Stimulated activated CD4-positive, alpha-beta T cell treated with anti-CD3 and anti-CD28 coated beads, Interleukin-4, amount 100 ng/mL, for 1 hour (primary cell): ENCODE measurements at places on chromosomes 1 and 21.

- no peak for DNase-seq
These were observed 168.8 kb upstream of the B3GALT2 start for GRCh38 chr1:193355178-193355577.

DNA sequence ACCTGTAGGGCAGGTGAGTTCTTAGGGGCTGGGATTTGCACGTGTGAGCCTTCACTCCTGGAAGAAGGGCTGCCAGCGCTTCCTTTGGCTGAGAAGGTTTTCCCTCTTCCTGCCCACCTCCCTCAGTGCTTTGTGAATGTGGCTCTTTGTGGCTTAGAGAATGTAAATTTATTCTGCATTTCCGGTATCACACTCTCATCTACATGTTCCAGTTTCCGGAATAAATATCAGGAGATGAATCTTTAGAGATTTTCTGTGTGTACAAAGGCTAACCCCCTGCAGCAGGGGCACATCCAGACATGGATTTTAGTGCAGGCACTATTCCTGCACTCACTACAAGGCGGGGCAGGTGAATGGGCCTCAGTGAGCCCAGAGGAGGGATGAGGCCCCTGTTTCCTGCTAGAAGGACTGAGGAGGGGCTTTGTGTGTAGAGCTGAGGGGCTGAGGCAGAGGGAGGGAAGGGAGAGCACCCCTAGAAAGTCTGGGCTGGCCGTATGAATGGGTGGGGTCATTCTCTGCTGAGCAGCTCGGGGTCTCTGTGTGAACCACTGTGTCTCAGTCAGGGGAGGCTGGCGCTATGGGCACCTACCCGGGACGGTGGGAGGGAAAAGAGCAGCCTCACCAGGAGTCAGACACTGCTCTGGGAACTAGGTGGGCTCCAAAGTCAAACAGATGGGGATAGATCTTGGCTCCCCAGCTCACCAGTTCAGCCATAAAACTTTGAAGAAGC is 207.5 kb downstream of the MATN1 start:
- DNase-seq = no peak

GRCh38 chr1:56502700-56503245 is 76.6 kb downstream of the PLPP3 start:
- no peak for DNase-seq

- no peak for DNase-seq
These were observed 4.7 kb downstream of the C1orf210 start for GRCh38 chr1:43280692-43281091.

DNA sequence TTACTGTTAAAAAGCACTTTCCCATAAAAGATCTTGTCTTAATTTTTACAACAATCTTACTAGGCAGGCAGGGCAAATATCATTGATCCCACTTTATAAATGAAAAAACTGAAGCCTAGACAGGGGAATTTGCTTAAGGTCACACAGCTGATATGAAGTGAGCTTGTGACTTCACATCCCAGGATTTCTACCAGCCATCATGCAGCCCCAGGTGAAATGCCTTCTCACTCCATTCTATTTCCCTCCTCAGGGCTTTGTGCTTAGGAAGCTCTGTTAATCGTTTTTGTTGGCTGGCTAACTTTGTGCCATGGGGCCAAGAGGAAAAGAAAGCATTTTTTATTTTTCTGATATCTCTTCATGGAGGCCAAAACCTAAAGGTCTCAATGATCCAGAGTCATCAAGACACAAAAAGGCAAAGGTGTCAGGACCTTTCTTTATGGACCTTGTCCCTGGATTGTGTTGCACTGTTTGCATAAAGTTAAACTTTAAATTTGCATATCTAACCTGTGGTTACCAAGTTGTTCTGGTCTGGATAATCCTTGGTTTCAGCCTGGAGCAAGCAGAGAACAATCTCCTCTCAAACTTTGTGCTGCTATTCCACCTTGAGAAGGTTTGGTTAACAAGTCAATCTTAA is 44.8 kb upstream of the ZNF326 start:
- DNase-seq = no peak

DNA sequence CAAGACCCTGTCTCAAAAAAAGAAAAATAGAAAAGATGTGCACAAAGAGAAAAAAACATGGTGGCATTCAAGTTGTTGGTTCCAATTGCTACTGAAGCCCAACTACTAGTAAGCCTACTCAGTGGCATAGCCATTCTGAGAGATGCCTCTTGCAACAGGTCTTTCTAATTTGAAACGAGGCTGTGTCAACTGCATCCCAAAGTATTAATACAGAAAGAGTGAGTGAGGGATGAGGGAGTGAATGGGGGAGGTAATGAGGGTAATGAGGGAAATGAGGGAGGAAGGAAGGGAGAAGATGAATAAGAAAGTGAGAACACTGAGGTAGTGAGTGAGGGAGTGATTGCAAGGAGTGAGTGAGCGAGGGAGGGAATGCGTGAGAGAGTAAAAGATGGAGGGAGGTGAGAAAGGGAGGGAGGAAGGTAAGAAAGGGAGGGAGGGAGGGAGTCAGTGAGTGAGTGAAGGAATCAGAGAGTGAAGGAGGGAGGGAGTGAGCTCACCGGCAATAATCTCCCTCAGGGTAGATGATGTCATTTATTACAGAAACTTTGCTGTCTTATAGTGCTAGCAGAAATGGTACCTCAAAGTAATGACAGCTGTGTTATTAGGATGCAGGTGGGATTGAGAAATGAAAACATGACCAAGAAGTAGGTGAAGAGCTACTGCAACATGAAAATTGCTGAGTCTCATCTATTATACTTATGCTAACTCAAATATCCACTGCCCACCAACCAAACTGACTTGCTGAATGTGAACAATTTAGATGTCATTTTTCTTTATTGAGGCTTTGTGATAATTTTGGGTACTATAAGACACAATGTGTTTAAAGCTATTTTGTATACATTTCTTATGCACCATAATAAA is 75.6 kb upstream of the ADAM30 start:
- DNase-seq = no peak

- no peak for DNase-seq
These were observed 1174.9 kb upstream of the ADGRL4 start for GRCh38 chr1:80181418-80181817.

- no peak for DNase-seq
These were observed 58.3 kb downstream of the AKT3 start for GRCh38 chr1:243791586-243792267.

DNA sequence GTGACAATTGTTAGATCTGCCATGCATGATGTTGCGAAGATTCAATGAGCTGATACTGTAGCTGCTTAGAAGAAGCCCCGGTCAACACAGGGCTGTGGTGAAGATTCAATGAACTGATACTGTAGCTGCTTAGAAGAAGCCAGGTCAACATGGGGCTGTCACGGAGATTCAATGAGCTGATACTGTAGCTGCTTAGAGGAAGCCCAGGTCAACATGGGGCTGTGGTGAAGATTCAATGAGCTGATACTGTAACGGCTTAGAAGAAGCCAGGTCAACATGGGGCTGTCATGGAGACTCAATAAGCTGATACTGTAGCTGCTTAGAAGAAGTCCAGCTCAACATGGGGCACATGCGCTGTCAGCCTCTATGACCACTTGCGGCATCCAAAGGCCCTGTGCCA is 18.8 kb upstream of the BACE2 start:
- DNase-seq = no peak

GRCh38 chr21:44436111-44436611 is 19.1 kb upstream of the LRRC3 start:
- DNase-seq = no peak

GRCh38 chr1:67847466-67847865 is 14.2 kb upstream of the GNG12 start:
- DNase-seq = no peak

DNA sequence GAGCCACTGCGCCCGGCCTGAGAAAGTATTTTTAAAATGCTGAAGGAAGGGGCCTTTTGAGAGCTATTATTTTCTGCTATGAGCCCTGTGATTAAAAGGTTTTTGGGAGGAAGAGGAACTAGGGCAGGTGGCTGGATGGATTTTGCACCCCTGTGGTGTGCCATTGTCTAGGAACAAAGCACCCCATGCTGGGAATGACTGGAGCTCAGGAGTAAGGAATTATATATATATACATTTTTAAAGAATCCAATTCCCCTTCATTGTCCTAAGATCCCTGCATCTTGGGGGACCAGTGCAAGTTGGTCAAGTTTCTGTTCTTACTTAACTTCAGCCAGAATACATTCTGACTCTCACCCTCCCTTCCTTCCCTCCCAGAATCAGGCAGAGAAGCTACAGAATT is 91.6 kb downstream of the ZNF648 start:
- no peak for DNase-seq

GRCh38 chr1:171248841-171249240 is 547 bp downstream of the FMO1 start:
- DNase-seq = no peak

DNA sequence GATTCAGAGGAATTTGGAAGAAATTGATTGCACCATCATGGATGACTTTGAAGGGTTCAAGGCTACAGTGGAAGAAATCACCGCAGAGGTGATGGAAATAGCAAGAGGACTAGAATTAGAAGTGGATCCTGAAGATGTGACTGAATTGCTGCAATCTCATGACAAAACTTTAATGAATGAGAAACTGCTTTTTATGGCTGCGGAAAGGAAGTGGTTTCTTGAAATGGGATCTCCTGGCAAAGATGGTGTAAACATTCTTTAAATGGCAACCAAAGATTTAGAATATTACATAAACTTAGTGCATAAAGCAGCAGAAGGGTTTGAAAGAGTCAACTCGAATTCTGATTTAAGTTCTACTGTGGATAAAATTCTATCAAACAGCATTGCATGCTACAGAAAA is 698.6 kb downstream of the PLA2G4A start:
- DNase-seq = no peak

DNA sequence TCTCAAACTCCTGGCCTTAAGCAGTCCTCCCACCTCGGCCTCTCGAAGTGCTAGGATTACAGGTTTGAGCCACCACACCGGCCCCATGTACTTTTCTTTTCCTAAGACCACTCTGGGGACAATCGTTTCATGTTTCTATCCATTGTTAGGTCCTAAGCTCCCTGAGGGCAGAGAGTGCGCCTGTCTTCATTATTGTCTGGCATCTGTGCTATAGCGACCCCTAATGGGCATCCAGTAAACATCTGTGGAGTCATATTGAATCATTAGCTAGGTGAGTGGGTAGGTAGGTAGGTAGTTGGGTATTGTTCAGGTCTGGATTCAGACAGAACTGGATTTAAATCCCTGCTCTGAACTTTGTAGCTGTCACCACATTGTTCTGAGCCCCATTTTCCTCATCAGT is 66.1 kb downstream of the TMEM53 start:
- DNase-seq = no peak

DNA sequence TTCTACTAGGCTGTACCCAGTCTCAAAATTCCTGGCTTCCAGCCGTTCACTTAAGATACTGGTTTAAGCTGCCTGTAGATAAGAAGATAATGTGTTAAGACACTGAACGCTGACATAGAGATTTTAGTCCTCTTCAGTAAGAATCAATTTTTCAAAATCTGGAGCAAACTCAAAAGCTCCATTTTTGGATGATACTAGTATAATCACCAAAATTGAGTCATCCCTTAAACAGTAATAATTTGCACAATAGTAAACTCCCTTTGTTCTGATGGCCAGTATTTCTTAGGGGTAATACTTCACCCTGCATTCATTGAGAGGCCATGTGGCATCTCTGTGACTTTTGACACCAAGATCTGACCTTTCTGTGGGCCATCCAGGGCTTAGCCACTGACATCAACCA is 299.8 kb upstream of the USP25 start:
- DNase-seq = no peak

DNA sequence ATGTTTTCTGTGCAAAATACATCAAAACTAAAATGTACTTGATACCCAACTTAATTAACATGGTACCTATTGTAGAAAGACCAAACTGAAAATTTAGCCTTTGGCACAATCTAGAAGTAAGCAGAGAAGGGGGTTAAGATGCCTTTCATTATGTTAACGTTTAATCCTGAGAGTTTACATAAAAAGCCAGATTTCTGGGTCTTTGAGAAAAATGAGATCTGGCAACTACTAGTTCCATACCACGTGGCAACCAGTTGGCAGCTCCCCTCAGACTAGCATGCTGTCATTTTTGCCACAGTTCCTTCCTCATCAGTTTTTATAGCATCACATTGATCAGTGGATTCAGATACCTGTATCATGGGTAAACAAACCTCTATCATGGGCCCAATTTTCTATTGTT is 1.5 kb downstream of the RO60 start:
- no peak for DNase-seq

DNA sequence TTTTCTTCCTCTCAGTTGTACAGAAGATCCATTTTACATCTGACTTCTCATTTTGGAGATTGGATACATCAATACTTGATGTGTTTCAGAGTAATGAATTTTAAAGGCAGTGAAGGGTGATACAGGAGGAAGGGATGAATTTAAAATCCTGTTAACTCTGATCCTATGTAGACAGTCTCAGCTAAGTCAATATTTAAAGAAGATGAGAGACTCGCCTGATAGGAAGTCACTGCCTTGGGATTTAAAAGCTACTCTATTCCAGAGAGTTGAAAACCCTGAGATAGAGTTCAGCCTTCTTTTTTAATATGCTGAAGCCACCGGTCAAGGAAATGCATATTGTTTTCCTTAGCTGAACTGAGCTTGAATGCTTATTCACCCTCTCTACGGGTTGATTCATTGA is 42.7 kb downstream of the HUNK start:
- DNase-seq = no peak

GRCh38 chr21:22889445-22889844 is 1891.2 kb downstream of the NCAM2 start:
- no peak for DNase-seq

DNA sequence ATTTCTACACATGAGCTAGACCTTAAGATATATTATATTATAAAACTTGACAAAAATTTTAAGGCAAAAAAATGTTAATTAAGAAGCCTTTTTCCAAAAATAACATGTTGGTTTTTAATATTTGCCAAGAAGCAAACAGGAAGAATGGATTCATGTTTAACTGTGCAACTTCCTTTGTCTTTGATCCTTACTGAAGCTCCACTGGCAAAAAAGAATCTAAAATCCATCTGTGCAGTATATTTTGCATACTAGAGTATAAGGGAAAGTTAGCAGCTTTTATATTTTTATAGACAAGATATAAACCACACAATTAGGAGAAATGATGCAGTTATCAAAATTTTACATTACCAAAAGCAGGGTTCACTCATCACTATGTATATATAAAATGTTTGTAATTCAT is 76.9 kb upstream of the RGS18 start:
- DNase-seq = no peak

GRCh38 chr1:58895559-58896145 is 111.8 kb upstream of the JUN start:
- DNase-seq = no peak

GRCh38 chr1:54810153-54810942 is 9.2 kb upstream of the TTC22 start:
- peak; percentile 71 for DNase-seq

- DNase-seq = no peak
These were observed 154.2 kb downstream of the ASTN1 start for GRCh38 chr1:177010211-177010825.

DNA sequence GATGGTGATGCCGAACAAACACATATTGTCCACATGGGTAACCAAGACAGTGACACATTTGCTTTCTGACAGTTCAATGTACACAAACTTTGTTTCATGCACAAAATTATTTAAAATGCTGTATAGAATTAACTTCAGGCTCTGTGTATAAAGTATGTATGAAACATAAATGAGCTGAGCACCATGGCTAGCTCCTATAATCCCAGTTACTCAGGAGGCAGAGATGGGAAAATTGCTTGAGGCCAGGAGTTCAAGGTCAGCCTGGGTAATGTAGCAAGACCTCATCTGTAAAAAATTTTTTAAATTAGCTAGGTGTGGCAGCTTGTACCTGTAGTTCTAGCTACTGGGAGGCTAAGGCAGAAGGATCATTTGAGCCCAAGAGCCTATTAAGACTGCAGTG is 19.2 kb upstream of the RC3H1 start:
- no peak for DNase-seq

GRCh38 chr1:30919025-30919881 is 10.7 kb upstream of the SDC3 start:
- no peak for DNase-seq

- DNase-seq = no peak
These were observed 21.3 kb upstream of the DHX9 start for GRCh38 chr1:182817802-182818201.
